Glomerular endothelial cell (primary cell): ENCODE measurements at places on chromosomes 5 and 9.

DNA sequence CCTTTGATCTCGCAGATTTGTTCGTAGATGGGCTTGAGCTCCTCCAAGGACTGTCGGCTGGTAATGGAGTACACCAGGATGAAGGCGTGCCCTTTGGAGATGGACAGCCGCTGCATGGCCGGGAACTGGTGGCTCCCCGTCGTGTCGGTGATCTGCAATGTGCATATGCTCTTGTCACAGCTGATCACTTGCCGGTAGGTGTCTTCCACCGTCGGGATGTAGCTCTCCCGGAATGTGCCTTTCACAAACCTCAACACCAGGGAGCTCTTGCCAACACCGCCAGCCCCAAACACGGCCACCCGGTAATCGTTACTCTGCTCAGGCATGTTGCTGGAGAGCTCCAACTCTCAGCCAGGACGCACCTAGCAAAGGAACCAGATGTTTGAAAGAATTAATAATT is 29.1 kb downstream of the DIRAS2 start:
- DNase-seq = no peak

DNA sequence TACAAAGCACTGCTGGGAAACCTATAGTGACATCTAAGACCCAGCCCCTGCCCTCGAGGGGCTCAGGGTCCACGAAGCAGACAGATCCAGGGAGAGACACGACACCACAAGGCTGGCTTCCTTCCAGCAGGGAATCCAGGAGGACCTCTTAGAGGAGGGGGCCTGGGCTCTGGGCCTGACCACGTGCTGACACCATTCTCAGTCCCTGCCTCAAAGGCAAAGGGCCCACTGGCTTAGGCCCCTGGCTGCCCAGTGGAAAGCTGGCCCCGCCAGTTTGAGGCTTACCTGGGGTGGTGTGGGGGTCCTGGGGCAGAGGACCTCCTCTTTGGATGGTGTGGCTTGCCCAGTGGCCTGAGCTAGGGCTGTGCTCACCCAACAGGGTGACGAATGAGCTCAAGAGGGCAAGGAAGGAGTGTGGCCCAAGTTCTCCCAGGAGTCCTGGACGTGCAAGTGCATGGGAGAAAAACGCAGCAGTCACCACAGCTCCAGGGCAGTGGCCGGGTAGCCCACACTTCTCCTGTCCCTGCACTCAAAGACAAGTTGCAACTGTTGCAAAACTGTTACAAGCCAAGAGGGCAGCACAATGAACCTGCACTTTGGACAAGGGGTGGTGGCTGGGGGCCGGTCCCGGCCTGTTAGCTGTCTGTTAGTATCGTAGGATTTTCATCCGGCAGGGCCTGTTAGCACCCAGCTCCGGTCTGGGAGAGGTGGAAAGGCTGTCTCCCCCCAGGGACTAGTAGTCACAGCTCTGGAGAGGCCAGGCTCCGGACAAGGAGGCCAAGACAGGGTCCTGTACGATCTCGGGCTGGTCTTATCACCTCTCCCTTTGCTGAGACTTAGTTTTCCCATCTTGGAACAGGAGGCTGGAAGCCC is 1.5 kb upstream of the SARDH start:
- DNase-seq = no peak

- no peak for DNase-seq
Measured at GRCh38 chr9:592225-592624, 249.3 kb upstream of the DMRT1 start.

DNA sequence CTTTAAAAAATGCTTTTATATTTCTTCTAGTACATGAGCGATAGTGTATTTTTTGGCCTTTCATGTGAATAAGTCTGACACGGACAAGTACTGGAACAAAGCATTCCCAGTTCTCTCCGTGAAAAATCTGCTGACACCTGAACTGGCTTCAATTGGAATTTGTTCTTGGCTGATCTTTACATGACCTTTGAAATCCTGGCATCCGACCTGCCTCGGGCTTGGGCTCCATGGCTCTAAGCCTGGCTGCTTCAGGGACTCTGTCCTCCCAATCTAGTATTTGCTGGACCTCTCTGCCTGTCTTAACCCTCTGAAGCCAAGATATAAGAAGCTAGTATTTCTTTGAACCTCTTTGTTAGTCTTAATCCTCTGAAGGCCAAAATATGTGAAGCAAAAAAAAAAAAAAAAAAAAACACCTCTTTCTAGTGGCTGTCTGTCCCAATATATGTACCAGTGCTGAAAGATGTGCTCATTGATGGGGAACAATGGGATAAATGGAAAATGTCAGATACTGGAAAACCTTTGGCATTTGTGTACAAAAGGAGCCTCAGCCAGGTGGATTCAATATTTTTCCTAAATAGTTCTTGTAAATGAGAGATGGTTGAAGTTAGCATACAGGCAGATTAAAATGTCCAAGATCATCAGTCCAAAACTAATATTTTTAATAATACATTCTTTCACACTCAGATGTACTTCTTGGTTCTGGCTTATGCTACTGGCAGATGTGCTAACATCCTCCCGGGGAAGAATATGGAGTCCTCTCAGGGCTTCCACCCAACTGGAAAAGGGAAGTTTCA is 470.6 kb downstream of the TUSC1 start:
- no peak for DNase-seq
